Activated naive CD4-positive, alpha-beta T cell treated with anti-CD3 and anti-CD28 coated beads for 36 hours (primary cell): ENCODE measurements at places on chromosomes 2 and 18. TPM values are rescaled to one million over a fixed set of nuclear protein-coding genes. Genes with fewer than 3 reads are reported as not detected.
A peak's percentile ranks its signal among the peaks of the same experiment; 100 is the strongest.

SERPINB11 gene
- not detected for total RNA-seq

ARHGEF33 gene
- not detected for total RNA-seq

GALNT14 gene
- 1.1 TPM for total RNA-seq

STON1 gene
- total RNA-seq, result 0.45 TPM

HES6 gene
- 4.0 TPM for total RNA-seq

CSRNP3 gene
- not detected for total RNA-seq

IHH gene
- not detected for total RNA-seq

BOLL gene
- total RNA-seq, result not detected

MALL gene
- total RNA-seq, result 0.38 TPM

DNA sequence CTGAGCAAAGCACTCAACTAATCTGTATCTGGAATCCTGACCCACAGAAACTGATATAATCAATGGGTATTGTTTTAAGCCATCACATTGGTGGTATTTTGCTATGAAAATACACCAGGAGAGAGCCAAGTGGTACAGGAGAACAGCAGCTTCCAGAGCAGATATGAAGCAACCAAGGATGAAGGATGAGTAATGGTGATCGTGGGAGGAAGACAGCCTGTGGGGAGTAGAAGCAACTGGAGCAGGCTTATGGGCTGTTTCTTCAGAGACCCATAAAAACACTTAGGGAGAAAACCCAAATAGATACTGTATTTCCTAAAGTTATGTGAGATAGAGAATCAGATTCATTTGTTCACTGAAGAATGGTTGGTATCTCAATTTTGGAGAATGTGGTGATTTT is 330.8 kb downstream of the NUP35 start:
- DNase-seq, result no peak

- no peak for DNase-seq
These were observed 337.6 kb downstream of the IRS1 start for GRCh38 chr2:226461981-226462380.

GRCh38 chr2:211349031-211349430 is 792.6 kb downstream of the CPS1 start:
- no peak for DNase-seq

DNA sequence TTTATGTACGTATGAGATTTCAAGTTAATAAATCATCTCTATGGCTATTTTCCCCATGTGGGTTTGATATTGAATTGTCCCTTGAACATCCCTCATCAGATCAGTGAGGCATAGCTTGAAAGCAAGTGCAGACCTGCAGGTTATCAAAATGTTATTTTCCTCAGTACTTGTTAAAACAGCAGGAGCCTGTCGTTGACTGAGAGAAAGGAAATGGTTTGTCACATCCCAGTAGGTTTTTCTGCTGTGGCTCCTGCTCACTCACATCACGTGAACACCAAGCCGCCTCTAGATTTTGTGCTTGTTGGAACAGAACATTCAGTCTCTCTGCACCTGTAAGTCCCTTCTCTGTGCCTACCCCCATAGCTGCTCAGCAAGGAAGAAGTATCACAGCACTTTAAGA is 340.3 kb downstream of the CELF4 start:
- no peak for DNase-seq

GRCh38 chr2:240998995-240999791 is 775 bp downstream of the SNED1 start:
- DNase-seq, result peak; percentile 5

DNA sequence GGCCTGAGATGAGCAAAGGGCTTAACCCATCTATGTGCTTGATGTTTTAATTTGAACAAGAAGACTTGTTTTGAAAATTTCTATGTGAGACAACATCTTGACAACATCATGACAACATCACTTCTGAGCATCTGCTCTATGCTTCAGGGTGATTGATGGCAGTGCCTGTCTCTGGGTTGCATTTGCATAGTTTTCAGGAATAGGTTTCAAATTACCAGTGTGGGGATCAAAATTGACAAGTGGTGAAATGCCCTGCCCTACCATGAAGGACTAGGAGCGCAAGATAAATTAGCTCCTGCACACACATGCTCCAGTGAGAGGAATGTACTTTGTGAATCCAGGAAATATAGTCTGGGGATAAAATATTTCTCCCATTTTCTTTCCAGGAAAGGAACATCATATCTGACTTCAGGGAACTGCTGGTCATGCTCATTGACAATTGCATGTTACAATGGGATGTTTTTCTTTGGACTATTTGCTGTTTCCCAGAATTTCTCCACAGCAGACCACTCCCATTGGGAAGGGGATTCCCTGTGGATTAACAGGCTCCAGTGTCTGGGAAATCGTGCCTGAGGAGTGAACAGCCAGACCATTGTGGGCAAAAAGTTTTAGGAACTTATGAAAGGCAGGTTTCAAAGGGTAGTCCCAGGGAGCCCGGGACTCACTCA is 45.3 kb upstream of the IL1R2 start:
- no peak for DNase-seq

GRCh38 chr18:76208678-76209306 is 286.2 kb downstream of the ZNF516 start:
- DNase-seq, result peak; percentile 24

DNA sequence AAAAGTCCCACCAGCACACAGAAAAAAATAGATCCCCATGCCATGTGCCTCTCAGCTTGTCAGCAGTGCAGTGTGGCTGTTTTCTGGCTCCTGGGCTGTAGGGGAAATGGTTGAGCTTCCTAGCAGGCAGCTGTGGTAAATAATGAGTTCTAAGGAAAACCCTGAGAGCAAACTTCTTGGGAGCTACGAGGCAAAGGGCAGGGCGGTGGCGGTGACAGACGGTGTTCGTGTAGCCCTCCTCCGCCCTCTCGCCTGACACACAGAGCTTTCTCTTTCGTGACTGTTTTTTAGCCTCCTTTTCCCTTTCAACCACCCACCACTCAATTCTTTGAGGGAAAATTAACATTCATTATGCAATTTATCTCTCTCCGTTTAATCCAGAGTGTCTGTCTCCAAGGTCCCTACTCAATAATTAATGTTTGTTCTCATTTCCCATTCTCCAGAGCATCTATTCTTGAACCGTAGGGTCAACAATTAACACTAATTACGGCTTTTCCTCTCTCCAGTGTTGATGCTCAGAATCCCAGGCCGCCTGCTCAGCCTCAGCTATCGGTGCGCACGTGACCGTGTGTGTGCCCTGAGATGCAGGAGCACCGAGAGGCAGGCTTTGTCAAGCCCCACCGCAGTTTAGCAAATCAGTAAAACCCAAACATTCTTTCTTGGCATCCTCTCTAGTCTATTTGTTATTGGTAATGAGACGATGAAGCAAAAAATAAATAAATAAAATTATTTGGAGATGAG is 50.1 kb downstream of the KIAA2012 start:
- DNase-seq, result no peak

DNA sequence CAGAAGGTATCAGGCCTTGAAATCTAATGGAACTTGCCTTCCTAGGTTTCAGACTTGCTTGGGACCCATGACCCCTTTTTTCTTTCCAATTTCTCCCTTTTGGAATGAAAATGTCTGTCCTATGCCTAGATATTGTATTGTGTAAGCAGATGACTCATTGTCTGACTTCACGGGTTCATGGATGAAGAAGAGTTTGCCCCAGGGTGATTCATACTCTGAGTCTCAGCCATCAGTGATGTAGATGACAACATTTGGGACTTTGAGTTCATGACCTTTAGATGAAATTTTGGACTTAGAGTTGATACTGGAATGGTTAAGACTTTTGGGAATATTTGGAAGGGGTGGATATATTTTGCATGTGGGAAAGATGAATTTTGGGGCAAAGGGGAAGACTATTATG is 11.2 kb upstream of the SCYGR5 start:
- DNase-seq, result peak; percentile 14

GRCh38 chr2:57842531-57842930 is 204.1 kb upstream of the VRK2 start:
- no peak for DNase-seq

GRCh38 chr2:9644603-9645002 is 13.8 kb upstream of the YWHAQ start:
- DNase-seq, result no peak

DNA sequence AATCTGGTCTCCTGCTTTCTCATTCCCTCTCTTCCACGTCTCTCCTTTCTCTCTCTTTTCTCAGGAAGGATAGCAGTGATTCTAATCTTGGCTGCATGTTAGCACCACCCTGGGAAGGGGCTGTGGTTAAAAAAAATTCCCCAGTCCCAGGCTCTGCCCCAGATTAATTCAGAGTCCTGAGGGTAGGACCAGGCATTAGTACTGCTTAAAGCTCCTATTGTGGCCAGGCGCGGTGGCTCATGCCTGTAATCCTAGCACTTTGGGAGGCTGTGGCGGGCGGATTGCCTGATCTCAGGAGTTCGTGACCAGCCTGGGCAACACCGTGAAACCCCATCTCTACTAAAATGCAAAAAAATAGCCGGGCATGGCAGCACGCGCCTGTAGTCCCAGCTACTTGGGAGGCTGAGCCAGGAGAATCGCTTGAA is 35.4 kb upstream of the EML4 start:
- no peak for DNase-seq

GRCh38 chr2:25851740-25852503 is 26.4 kb downstream of the ASXL2 start:
- peak; percentile 22 for DNase-seq

- no peak for DNase-seq
These were observed 253.8 kb upstream of the LYPD1 start for GRCh38 chr2:132923787-132924186.

DNA sequence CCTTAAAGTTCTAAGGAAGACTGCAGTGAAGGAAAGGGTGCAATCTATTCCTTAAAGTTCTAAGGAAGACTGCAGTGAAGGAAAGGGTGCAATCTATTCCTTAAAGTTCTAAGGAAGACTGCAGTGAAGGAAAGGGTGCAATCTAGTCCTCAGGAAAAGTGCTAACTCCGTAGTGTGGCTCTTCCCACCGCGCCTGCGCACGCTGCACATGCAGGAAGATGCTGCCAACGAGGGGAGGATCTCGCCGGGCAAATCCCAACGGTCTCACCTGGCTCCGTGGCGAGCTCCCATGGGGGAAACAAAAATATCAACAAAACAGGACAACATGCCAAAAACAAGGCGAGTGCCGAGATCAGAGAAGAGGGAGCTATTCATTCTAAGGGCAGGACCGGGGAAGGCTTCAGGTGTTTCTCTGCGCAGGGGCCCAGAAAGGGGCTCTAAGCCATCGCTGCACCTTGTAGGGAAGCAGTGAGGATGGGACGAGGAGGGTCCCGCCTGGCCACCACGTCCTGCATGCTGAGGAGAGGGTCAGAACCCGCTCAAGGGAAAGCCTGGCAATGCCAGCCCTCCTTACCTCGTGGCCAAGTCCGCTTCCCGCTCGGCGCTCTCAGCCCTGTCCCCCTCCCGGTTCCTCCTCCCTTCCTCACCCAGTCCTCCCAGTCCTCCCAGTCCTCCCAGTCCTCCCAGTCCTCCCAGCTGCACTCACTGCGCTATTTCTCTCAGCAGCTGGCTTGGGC is 24.5 kb downstream of the TIMM21 start:
- no peak for DNase-seq

GRCh38 chr18:35311496-35311895 is 21.5 kb upstream of the ZSCAN30 start:
- no peak for DNase-seq

DNA sequence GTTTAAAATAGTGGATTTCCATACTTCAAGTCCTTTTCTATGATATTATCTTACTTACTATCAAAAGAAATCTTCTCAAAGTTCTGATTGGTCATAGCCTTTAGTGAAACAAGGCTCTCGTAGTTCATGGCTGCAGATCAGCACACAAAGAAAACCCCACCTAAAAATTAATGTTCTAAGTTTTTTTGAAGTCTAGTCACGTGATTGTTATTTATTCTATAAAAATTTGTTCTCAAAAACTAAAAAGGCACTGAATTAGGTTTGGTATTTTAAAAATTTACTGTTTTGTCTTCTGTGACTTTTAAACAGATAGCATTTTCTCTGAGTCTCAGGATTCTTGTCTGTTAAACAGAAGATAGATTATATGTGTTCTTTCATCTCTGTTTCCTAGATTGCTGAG is 122.4 kb downstream of the KCNH7 start:
- DNase-seq, result no peak

DNA sequence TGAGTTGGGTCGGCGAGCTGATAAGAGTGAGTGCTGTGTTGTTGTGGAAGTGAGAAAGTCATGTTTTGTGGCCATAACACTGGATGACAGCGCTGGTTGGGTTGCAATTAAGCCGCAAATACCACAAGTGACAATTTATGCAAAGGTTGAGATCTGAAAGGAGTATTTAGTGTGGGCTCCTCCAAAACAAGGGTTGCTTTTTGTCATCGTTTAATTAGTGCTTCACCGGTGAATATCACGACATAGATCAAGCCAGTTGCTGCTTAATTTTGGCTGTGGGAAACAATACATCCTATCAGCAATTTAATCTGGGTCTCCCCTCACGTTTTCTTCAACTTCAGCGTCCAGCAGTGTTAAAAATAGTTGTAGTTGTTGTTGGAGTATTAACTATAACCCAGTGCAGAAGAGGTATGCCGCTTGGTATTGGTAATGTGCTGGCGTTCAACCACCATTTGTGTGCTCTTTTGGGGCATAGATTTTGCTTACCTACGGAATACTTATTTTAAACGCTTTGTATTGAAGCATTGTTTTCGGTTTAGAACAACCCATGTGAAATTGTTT is 662 bp downstream of the ACVR2A start:
- DNase-seq, result peak; percentile 69

- peak; percentile 4 for DNase-seq
These were observed 1.7 kb downstream of the WIPF1 start for GRCh38 chr2:174595891-174596397.

DNA sequence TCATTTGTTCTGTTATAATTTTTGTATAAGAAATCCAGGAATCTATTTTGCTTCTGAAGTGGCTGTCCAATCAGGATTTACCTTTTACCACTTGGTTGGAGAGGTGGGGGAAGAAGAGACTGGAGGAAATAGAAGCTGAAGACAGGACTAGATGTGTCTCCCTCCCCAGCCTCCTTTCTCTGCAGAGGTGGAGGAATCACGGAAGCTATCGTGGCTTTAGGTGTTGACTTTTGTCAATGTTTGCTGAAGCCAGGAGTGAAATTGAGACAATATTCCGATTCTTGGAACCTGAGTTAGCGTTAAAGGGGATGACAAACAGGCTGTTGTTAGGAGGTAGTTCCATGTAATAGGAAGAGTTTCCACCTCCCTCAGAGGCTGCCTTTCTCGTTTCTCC is 43.5 kb downstream of the PDCL3 start:
- no peak for DNase-seq
